ENCODE measurements at places on chromosomes 13 and 19.

GRCh38 chr13:31896427-31896826 is 135.1 kb upstream of the FRY start:
- no peak for DNase-seq

DNA sequence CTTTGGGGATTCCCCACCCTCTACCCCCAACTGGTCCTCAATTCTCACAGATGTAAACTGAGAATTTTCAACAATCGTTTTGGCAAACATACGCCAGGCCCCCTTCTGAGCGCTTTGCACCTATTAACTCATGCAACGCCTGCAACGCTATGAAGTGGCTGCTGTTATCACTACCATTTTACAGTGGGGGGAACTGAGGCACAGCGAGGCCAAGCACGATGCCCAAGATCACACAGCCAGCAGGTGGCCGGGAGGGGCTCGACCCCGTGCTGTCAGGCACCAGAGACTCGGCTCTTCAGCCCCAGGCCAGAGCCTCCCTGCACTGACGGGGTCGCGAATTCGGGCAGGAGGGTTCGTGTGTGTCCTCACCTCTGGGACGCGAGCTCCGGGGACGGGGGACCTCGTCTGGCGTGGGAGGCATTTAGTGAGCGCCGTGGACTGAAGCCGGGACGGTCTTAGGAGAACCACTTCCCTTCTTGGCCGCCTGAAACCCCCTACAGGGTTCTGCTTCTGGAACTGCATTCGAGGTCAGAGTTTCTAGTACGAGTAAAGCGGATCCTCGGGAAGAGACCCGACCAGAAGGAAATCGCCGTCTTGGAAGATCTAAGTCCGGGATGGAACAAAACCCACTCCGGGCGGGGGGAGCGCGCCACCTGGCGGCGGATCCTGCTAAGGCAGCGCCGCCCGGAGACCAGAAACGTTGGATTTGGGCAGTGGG is 21.0 kb downstream of the ZNF114 start:
- peak; percentile 72 for DNase-seq

GRCh38 chr13:65892859-65893258 is 1337.3 kb downstream of the PCDH9 start:
- no peak for DNase-seq

DNA sequence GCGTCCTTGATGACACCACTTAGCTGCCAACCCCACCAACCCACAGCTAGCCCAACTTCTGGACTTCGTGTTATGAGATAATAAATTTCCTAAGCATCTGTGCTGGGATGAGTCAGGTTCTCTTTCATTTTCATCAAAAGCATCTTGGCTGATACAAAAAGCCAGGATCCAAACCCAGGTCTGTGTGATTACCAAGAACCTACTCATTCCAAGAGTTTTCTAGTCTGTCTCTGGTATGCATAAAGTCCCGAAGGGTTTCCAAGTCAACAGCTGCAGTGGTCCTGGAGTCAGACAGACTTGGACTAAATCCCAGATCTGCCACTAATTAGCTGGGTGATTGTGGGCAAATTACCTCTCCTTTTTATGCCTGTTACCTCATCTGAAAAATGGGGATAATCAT is 55.5 kb upstream of the SERP2 start:
- DNase-seq, result no peak

- no peak for DNase-seq
These were observed 59.5 kb downstream of the MCF2L start for GRCh38 chr13:113028336-113029060.

All from Caco-2 (cell line).